Tibial nerve (tissue), 4 donors: ENCODE measurements at places on chromosomes 6 and 20. TPM values are rescaled to one million over a fixed set of nuclear protein-coding genes. Genes with fewer than 3 reads are reported as not detected.

The EEF1A2 gene
- total RNA-seq = not detected

The ATP6V1G2 gene
- 3.8 TPM for total RNA-seq

The PLN gene
- 12.7 TPM for total RNA-seq

The PGC gene
- total RNA-seq = not detected

The RSPH4A gene
- 0.42 TPM for total RNA-seq

The PPP1R3G gene
- 2.1 TPM for total RNA-seq

The RIN2 gene
- total RNA-seq = 71.4 TPM

DNA sequence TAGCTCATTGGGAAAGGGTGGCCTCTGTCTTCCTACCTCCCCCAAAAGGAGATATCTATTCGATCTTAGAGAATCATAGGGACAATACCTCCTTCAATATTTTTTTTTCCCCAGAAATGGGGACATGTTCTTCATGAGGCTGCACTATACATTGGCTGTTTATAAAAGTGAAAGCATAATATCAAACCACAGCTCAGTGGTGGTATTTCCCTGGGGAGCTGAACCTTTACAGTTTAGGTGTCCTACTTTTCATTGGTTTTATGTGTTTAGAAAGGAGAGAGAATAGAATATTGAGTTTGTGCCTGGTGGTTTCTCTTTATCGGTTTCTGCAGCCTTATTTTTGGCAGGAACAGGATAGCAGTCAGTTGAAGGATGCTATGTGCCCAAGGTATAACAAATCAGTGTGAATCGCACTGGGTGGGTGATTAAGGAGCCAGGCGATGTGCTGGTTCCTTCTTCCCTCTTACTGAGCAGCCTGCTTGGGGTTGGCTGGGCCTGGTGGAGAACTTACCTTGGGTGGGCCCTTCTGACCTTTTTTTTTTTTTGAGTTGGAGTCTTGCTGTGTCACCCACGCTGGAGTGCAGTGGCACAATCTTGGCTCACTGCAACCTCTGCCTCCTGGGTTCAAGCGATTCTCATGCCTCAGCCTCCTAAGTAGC lies 25.2 kb downstream of the UST start:
- H3K27me3 ChIP-seq = no peaks in the 10 kb centered on the region
- no peaks in the 10 kb centered on the region for H3K4me1 ChIP-seq
- no peaks in the 10 kb centered on the region for H3K36me3 ChIP-seq
- DNase-seq = no peak
- H3K27ac ChIP-seq = no peak overlapping the region
- no peak overlapping the region for H3K4me3 ChIP-seq

DNA sequence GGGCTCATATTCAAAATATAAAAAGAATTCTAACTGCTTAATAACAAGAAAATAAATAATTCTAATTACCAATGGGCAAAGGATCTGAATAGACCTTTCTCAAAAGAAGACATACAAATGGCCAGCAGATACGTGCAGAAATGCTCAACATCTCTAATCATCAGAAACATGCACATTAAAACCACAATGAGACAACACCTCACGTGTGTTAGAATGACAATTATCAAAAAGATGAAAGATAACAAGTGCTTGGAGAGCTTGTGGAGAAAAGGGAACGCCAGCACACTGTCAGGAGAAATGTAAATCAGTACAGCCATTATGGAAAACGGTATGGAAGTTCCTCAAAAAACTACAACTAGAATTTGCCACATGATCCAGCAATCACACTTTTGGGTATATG lies 53.6 kb downstream of the MBOAT1 start:
- no peak for DNase-seq
- H3K4me3 ChIP-seq = no peak overlapping the region
- no peaks in the 10 kb centered on the region for H3K36me3 ChIP-seq
- H3K27me3 ChIP-seq = no peaks in the 10 kb centered on the region
- H3K27ac ChIP-seq = peak overlapping the region; percentile 37

- no peaks in the 10 kb centered on the region for H3K27me3 ChIP-seq
- no peaks in the 10 kb centered on the region for H3K4me1 ChIP-seq
- H3K27ac ChIP-seq = no peak overlapping the region
- no peak for DNase-seq
- no peak overlapping the region for H3K4me3 ChIP-seq
Measured at GRCh38 chr6:87082160-87082721, 12.7 kb downstream of the CGA start.

DNA sequence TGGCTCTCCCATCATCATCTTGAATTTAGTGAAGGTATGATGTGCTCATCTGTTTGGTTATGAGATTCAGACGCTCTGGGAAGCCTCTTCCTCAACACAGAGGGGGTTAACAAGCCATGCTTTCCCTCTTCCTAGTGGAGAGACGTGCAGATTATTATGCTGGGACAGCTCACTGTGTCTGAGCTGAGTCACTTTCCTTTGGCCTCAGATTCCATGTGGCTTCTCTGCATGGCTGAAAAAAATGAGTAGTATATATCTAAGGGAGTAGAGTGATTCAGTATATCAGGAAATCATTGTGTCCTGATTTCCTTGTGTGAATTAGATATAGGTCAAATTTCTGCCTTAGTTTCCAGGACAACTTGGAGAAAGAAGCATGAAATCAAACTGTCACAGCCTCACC lies 52.6 kb downstream of the FIG4 start:
- H3K36me3 ChIP-seq = no peaks in the 10 kb centered on the region
- H3K27me3 ChIP-seq = no peaks in the 10 kb centered on the region
- no peaks in the 10 kb centered on the region for H3K4me1 ChIP-seq

DNA sequence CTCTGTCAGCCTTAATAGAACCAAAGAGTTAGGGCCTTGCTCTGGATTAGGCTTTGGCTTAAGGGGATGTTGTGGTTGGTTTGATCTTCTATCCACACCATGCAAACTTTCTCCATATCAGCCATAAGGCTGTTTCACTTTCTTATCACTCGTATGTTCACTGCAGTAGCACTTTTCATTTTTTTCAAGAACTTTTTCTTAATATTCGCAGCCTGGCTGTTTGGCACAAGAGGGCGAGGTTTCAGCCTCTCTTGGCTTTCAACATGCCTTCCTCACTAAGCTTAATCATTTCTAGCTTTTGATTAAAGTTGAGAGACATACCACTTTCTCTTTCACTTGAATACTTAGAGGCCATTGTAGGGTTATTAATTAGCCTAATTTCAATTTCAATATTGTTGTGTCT lies 193.1 kb downstream of the NRN1 start:
- no peak for DNase-seq
- no peak overlapping the region for H3K27ac ChIP-seq
- no peak overlapping the region for H3K4me3 ChIP-seq
- H3K27me3 ChIP-seq = no peaks in the 10 kb centered on the region

- no peaks in the 10 kb centered on the region for H3K4me1 ChIP-seq
- peak overlapping the region; percentile 4 for H3K27ac ChIP-seq
- no peak for DNase-seq
- H3K36me3 ChIP-seq = no peaks in the 10 kb centered on the region
- no peak overlapping the region for H3K4me3 ChIP-seq
Measured at GRCh38 chr6:132198896-132199295, 202.4 kb downstream of the MOXD1 start.

- H3K36me3 ChIP-seq = no peaks in the 10 kb centered on the region
- no peaks in the 10 kb centered on the region for H3K27me3 ChIP-seq
- DNase-seq = no peak
- H3K4me3 ChIP-seq = no peak overlapping the region
- H3K4me1 ChIP-seq = no peaks in the 10 kb centered on the region
- peak overlapping the region; percentile 18 for H3K27ac ChIP-seq
Measured at GRCh38 chr6:54192993-54193392, 81.8 kb downstream of the MLIP start.

DNA sequence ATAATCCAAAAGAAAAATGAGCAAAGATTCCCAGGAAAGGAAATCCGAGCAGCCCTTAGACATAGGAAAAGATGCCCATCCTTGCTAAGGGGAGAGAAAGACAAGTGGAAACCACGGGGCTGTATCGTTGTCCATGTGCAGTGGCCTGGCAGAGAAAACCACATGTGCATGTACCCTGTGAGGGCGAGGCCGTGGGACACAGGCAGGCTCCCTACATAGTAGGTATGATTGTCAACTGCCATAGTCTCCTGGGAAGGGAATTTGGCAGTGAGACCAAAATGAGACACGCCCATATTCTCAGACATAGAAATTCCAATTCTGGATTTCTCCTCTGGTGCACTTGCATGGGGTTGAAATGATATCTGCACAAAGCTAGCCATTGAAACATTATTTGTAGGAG lies 169.7 kb upstream of the SALL4 start:
- H3K4me3 ChIP-seq = no peak overlapping the region
- no peaks in the 10 kb centered on the region for H3K4me1 ChIP-seq
- H3K36me3 ChIP-seq = no peaks in the 10 kb centered on the region
- H3K27ac ChIP-seq = no peak overlapping the region
- no peak for DNase-seq

- DNase-seq = no peak
- no peaks in the 10 kb centered on the region for H3K36me3 ChIP-seq
- no peaks in the 10 kb centered on the region for H3K4me1 ChIP-seq
- no peak overlapping the region for H3K27ac ChIP-seq
Measured at GRCh38 chr6:96499781-96500180, 21.8 kb upstream of the UFL1 start.

DNA sequence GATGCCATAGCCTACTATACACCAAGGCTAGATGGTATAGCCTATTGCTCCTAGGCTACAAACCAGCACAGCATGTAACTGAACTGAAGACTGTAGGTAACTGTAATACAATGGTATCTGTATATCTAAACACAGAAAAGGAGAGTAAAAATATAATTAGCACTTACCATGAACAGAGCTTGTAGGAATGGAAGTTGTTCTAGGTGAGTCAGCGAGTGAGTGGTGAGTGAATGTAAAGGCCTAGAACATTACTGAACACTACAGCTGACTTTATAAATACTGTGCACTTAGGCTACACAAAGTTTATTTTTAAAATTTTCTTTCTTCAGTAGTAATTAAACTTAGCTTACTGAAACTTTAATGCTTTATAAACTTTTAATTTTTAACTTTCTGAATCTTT lies 129.5 kb downstream of the BTBD9 start:
- no peak overlapping the region for H3K4me3 ChIP-seq
- peaks cover 19% of the 10 kb centered on the region for H3K4me1 ChIP-seq
- no peak overlapping the region for H3K27ac ChIP-seq

DNA sequence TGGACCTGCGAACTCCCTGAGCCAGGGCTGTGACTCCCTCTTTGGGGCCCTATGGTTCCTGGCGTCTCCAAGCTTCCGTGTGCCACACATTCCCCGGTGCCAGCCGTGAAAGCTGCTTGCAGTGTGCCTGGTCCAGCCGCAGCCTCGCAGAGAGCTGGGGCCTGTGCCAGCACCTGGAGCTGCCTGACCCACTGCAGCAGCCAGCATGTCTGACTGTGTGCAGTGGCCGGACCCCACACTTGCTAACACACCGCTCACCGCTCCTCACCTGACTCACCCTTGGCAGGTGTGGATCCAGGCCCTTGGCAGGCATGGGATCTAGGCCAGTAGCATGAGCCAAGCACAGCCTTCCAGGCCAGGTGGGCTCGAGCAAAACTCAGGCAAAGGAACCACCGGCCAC lies 227.5 kb downstream of the OTOR start:
- no peak overlapping the region for H3K27ac ChIP-seq
- no peak for DNase-seq
- H3K4me3 ChIP-seq = no peak overlapping the region

DNA sequence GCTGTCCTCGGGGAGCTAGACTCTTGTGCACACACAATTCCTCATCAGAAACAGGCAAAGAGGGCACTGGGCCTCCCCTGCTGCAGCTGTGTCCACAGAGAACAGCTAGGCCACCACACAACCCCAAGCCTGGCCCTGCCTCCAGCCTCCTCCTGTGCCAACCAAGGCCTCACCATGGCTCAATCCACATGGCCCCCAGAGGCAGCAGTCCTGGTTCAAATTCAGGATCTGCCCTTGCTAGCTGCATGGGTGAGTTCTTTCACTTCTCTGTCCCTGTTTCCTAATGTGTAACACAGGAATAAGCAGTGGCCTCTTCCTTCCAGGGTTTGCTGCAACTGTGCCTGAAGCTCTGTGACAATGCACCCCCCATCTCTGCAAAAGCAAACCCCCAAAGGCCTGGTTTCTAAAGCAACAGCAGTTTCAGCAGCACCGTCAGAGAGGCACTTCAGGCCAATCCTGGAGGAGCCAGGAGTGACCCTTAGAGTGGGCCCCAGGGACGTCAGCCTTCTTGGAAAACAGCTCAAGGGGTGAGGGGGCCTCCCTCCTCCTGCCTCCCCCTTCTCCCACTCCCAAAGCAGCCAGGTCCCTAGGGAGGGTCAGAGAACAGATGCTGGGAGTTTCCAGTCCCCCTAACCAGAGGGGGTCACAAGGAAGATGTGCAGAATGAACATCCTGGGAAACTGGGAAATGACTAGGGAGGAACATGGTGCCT lies 2.2 kb downstream of the ADISSP start:
- H3K4me3 ChIP-seq = no peak overlapping the region
- H3K4me1 ChIP-seq = no peaks in the 10 kb centered on the region
- H3K36me3 ChIP-seq = no peaks in the 10 kb centered on the region
- no peak overlapping the region for H3K27ac ChIP-seq

DNA sequence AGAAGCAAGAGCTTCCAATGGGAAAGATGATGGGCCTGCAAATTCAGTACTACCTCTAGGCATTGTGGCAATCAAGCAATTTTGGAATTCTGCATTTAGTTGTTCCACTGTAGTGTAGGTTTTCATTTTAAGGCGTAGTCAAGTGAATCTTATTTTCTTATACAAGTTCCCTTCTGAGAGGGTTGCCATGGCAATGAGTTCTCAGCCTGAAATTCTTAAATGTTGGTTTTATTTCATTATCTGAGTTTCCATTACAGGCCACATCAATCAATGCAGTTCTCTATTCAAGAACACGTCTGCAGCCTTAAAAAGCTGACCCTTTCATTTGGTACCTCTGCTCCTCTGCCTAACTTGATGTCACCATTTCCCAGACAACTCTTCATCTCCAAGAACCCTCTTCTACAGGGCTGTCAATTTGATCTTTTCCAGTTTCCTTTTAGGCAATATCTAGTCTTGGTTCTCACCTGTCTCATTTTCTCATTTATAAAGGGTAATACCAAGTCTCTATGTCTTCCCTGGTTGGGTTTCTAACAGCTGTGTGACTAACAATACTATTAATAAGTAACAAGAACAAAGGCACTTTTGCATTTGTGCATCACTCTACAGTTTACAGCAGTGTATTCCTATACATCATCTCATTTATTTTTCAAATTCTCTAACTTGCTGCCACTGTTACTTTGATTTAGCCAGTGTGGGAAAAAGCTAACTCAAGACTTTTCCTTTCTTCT lies 898.2 kb upstream of the FLRT3 start:
- no peaks in the 10 kb centered on the region for H3K36me3 ChIP-seq
- no peak for DNase-seq
- no peak overlapping the region for H3K4me3 ChIP-seq
- no peaks in the 10 kb centered on the region for H3K4me1 ChIP-seq
- H3K27me3 ChIP-seq = no peaks in the 10 kb centered on the region

DNA sequence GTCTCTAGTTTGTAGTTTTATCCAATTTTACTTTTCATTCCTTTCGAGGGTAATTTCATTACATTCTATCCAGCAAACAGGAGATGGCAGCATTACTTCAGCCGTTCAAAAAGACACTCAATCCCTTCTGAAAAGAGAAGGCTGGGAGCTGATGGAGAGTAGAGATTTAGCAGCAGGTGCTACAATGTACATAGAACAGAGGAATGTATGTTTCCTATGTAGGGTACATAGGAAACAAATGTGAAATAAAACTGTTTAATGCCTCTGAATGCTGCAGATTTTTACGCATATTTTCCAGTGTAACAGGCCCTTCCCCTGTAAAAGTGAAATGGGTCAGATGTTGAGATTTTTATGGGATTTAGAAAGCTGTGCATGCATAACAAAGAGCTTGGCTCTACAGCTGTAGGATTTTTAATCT lies 16.0 kb downstream of the RPS12 start:
- H3K36me3 ChIP-seq = no peaks in the 10 kb centered on the region
- no peak overlapping the region for H3K4me3 ChIP-seq
- H3K4me1 ChIP-seq = no peaks in the 10 kb centered on the region
- DNase-seq = no peak
- H3K27me3 ChIP-seq = no peaks in the 10 kb centered on the region

GRCh38 chr6:20681243-20681684 lies 147.0 kb downstream of the CDKAL1 start:
- no peak overlapping the region for H3K4me3 ChIP-seq
- no peaks in the 10 kb centered on the region for H3K36me3 ChIP-seq
- peak overlapping the region; percentile 63 for H3K27ac ChIP-seq
- no peaks in the 10 kb centered on the region for H3K27me3 ChIP-seq
